ENCODE measurements at places on chromosomes 7 and 10.
A peak's percentile ranks its signal among the peaks of the same experiment; 100 is the strongest.

- peak; percentile 39 for DNase-seq
These were observed 1.6 kb upstream of the HTRA1 start for GRCh38 chr10:122459561-122460273.

GRCh38 chr7:155267023-155267422 lies 30.7 kb upstream of the INSIG1 start:
- DNase-seq: no peak

- peak; percentile 23 for DNase-seq
These were observed 37.5 kb downstream of the BTBD16 start for GRCh38 chr10:122308417-122309141.

DNA sequence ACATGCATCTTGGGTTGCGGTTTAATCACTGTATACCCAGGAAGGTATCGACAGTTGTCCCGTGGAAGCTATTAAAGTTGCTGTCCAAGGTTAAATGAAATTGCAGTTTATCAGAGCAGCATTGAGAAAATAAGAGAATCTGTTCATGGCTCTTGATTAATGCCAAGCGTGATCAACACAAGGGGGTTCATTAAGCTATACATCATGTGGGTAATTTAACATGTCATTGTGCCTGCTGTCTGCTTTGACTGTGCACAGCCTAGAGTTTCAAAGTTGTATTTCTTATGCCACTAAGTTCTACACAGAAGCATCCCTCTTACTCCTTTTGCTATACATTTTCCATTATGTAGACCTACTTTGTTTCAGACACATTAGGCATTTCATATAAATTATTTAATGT lies 74.8 kb upstream of the SP8 start:
- DNase-seq: no peak

DNA sequence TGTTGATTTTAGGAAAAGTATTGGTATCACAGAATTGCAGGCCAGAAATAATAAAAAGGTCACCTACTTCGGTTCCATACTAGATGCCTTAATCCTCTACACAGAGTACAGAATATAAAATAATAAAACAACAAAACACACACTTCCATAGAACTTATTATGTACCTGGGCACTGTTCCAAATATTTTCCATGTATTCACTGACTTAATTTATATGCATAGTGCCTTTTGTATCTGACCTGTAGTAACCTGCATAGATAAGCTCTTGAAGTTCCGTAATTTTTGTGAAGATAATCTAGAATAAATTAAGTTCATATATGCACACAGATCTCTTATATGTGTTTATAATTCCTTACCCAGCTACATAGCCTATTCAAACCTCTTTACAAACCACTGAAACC lies 78.3 kb downstream of the RAPGEF5 start:
- no peak for DNase-seq

DNA sequence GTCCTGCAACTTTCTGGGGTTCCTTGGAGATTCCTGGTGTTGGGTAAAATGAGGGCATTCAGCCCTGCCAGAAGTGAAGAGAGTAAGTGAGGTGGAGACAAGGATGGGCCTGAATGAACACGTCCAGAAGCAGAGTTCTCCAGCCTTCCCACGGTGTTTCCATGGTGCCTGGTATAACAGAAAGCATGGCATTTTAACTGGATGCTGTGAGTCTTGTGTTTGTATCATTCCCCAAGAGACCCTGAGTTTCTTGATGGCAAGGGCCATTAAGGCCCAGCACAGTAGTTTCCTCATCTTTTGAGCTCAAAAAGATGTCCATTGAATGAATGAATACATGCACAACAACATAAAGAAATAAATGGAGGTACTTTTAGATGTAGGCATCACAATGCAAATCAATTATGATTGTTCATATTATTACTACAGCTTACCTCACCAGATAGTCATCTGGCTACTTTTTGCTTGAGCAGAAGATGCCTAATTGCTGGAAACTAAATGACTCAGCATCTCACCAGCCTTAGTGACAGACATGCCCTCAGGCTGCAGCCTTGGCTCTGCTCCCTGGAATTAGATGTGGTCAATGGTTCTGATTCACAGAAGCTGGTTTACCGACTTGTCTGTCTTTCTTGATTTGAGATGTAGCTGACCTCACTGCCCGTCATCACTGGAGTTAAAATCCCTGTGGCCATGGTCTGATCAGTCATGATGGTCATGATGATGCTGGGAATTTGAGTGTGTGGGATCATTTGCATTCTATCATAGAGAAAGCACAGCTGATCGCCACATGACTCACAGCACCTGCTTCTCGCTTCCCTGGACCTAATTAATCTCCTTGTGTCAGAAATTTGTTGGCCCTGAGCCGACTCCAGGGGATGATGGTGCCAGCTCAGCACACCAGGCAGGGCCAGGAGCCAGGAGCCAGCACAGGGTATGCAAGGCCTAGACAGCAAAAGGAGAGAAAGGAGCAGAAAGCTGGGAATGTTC lies 83.9 kb downstream of the CXCL12 start:
- DNase-seq: peak; percentile 87

DNA sequence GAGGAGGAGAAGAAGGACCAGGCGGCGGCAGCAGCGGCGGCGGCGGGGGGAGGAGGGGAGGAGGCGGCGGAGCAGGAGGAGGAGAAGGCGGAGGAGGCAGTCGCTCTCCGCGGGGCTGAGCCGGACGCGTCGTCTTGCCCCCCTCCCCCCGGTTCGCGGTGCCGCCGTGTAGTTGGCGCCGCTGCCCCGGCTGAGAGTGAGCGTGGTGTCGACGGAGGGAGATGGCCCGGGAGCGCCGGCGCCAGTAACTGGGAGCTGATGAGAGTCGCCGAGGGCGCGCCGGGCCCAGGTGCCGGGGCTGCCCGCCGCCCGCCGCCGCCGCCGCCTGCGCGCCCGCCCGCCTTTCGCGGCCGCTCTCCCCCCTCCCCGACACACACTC lies 257 bp downstream of the WAC start:
- no peak for DNase-seq

DNA sequence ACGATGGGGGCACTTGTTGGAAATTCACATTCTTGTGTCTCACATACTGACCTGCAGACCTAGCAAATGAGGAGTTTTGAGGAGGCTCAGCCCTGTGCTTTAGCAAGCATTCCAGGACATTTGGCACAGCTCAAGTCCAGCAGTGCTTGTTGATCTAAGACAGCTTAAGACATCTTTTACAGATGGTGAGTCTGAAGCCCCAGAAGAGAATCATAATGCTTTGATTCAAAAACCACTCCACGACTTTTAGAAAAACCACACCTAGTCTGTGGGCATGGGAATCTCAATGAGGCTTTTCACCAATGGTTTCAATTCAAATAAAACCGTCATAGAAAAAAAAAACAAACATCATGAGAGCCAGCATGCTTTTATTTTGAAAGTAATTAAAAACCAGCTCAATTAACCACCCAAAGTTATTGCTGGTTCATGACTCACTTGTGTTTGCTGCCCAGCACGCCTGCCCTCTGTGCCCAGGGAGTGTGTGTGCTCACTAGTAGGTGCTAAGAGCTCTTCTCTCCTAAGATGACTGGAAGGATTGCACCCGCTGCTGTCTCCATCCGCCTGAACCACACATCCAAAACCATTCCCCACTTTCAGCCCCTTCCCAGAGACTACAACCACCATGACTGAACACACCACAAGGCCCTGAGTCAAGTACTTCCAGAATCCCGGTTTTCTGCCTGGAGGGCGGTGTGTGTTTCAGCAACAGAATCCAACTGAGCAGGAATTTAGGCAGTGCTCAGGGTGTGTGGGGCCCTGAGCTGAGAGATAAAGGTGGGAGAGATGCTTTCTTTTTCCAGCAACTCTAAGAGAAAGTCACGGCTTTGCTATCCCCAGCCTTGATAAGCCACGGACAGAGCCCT lies 130.2 kb upstream of the ADAM12 start:
- DNase-seq: no peak

DNA sequence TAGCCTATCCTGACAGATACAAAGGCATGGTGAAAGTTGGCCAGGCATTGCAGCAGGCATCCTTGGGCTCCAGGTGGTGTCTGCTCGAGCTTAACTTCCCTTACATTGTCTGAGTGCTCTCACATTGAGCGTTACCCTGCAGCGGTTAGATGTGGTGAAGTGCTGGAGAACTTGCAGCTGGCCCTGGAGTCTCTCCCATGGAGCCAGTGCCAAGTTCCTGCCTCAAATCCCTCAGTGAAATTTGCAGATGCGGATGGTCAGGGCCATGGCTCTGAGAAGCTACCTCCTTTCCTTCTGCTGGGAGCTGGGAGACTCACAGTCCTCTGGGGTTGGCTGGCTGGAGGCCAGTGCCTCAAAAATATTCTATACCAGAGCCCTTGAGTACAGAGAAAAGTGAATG lies 3.3 kb upstream of the ZNF746 start:
- DNase-seq: no peak

DNA sequence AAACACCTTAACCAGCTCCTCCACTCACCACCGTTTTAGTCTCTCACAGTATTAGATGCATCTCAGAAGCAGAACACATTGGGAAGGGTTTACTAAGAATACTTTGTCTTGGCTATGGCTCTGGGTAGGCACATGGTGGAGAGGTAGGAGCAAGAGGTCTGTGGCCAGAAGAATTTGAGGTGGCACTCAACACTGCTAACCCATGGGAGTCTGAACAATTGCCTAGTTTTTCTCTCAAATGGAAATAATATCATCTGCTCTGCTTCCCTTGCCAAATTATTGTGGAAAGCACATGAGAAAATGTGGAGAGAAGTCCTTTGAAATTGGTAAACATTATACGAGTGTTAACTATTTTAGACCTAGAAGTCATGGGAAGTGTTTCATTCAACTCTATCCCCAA lies 214.3 kb downstream of the SKAP2 start:
- no peak for DNase-seq

DNA sequence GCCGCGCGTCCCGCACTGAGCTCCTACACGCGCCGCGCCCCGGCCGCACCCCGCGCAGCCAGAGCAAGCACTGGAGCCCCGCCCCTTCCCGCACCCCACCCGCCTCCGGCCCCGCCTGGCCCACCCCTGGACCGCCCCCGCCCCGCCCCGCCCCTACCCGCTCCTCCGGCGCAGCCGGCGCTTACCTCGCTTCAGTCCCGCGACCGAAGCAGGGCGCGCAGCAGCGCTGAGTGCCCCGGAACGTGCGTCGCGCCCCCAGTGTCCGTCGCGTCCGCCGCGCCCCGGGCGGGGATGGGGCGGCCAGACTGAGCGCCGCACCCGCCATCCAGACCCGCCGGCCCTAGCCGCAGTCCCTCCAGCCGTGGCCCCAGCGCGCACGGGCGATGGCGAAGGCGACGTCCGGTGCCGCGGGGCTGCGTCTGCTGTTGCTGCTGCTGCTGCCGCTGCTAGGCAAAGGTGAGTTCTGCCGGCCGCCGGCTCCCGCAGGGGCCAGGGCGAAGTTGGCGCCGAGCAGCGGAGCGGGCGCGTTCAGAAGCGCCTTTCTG lies at the start of gene RET:
TSS of gene RET (plus strand) at position 194 of the 545 bp plus-strand sequence. CDS start at position 384, 190 bp downstream.
- DNase-seq: peak; percentile 70

DNA sequence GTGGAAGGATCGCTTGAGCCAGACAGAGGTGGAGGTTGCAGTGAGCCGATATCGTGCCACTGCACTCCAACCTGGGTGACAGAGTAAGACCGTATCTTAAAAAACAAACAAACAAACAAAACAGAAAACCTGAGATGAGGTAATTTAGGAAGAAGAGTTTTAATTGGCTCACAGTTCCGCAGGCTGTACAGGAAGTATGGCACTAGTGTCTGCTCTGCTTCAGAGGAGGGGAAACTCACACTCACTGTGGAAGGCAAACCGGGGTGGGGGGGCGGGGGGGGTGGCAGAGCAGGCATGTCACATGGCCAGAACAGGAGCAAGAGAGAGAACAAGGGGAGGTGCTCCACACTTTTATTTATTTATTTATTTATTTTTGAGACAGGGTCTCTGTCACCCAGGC lies 5.1 kb downstream of the UBE2D4 start:
- no peak for DNase-seq

- DNase-seq: peak; percentile 39
These were observed 93.5 kb downstream of the DYNC1I1 start for GRCh38 chr7:95865716-95866371.

DNA sequence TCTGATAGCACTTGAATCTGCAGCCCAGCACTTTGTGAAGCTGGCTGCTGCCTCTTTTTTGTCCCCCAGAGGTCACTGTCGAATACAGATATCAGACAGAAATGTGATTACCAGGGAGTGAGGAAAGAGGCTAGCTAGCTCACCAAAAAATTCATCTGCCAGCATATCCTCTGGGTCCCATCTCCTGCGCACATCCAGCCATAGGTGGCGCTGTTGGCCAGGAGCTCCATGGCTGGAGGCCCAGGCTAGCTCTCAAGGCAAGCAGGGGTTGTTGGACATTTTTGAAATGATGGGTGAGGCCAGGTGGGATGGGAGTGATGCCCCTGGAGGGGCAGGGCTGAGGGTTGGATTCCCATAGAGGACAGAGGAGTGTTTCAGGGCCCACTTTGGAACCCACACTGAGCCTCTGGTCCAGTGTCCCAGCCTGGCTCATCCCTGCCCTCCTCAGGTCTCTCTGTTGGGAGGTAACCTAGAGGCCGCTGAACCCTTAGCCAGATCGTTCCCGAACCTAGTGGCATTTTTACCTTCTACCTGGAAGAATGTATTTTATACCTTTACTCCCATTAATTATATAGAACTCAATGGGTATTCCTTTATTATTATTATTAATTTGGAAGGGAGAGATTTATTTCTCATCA lies 14.8 kb downstream of the DPCD start:
- peak; percentile 86 for DNase-seq

- no peak for DNase-seq
These were observed 6.3 kb downstream of the PRF1 start for GRCh38 chr10:70596110-70596798.

DNA sequence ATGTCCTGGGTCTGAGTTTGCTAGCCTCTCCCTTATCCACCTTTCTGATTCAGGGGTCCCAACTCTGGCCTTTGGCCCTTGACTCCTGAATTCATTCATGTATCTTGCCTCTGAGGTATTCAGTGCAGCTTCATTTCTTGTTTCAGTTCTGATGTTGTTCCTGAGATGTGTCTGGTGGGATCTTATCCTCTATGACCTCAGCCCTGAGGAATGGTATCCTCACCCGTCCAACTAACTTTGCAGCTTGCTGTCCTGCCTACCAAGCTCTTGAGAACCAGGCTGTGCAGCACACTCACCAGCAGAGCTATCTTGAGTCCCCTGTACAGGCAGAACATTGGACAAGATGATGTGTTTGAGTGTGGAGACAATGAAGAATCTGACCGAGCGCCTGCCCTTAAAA lies 13.8 kb downstream of the SUFU start:
- peak; percentile 47 for DNase-seq

- no peak for DNase-seq
These were observed 318.2 kb downstream of the EXOC4 start for GRCh38 chr7:133571076-133571475.

DNA sequence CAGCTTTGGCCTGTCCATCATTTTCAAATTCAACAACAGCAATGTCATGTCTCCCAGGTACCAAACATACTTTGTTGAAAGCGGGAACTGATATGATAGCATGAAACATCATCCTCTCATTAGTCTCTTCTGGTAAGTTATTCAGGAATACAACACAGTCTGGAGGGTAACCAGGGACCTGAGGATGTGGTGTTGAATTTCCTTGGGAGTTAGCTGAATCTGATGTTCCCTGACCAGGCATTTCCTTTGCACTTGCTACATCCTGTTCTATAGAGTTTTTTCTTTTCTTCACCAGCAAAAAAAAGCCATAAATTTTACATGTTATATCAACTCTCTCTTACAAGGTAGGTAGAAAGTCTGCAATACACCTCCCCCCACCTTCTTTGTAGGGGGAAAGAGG lies 97.8 kb upstream of the AFAP1L2 start:
- DNase-seq: no peak
